Stimulated activated naive CD4-positive, alpha-beta T cell (primary cell): ENCODE measurements at places on chromosomes 11 and 22.

- DNase-seq, result no peak
Observed at GRCh38 chr11:46876471-46876870, 30.4 kb upstream of the CKAP5 start.

GRCh38 chr22:25540166-25540907 is 24.1 kb upstream of the GRK3 start:
- DNase-seq, result no peak

DNA sequence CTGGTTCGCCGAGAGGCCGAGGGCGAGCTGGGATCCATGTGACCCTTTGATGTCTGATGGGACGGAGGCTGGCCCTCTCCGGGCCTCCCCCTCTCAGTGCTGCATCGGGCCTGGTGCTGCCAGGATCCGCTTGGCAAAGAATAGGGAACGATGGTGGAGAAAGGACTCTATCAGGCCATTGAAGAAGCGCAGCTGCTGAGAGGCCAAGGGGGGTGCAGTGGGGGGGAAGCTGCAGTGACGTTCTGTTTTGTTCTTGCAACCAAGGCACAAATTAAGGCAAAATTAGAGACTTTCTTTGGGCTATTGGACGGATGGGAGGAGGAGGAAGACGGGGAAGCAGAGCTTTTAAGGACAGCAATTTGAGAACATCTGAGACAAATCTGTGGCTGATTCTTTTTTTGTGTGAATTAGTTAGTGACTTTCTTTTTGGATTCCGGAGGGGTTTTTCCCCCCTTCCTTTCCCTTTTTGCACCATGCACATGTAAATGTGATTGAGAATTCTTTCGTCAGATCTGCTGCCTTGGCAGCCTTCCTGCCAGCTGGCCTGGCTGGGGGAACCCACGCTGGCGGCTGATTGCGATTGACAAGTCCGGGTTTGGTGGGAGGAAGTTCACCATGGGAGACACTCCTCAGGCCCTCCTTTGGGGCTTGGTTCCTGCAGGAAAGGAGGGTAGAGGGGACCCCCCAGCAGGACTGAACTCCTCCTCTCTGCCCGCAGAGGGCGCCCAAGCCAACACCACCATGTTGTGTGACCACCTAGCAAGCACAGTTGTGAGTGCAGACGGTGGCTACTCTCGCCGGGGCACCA is 214.6 kb downstream of the NTM start:
- DNase-seq, result no peak

- DNase-seq, result no peak
Observed at GRCh38 chr22:29994027-29994715, 86.1 kb upstream of the HORMAD2 start.

DNA sequence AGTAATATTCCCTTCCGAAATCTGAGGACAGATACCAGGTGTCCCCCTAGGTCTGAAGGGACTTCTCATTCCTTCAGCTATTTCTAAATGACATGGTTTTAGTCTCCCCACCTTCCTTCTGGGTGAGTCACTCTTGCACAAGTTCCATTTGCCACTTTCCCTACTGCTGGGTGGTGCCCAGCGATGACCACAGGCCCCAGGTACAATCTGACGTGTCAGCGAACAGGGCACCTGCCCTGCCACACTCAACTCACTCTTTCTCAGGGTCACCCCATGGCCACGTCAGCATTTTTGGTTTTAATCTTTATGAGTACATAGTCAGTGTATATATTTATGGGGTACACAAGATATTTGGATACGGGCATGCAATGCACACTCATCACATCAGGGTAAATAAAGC is 17.2 kb downstream of the POU2AF1 start:
- no peak for DNase-seq

GRCh38 chr11:65557280-65558001 is 718 bp downstream of the LTBP3 start:
- DNase-seq, result no peak

DNA sequence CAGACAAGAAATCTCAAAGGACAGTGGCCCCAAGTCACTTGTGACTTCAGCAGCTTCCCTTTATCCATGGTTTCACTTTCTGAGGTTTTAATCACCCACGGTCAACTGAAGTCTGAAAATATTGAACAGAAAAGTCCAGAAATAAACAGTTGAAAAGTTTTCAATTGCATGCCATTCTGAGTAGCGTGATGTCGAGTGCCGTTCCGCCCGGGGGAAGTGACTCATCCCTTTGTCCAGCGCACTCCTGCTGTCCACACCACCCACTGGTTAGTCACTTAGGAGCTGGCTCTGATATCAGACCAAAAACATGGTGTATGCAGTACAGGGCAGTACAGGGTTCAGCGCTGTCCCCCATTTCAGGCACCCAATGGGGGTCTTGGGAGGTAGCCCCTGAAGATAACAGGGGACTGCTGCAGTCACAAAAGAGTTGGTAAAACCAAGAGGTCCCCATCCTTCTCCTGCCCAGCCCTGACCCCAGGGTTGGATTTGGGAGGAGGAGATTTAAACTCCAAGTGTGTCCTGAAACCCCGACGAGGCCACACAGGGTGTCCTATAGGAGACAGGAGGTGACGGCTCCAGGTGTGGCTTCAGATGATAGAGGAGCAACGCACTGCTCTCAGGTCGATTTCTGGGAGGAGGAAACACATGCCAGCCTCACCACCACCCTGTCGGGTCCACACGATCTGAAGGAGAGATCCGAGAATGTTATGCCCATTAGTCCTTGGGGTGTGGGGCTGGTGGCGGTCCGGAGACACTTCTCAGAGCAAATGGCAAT is 390.1 kb downstream of the CTTN start:
- no peak for DNase-seq

GRCh38 chr11:13927481-13927880 is 35.0 kb upstream of the SPON1 start:
- DNase-seq, result no peak

DNA sequence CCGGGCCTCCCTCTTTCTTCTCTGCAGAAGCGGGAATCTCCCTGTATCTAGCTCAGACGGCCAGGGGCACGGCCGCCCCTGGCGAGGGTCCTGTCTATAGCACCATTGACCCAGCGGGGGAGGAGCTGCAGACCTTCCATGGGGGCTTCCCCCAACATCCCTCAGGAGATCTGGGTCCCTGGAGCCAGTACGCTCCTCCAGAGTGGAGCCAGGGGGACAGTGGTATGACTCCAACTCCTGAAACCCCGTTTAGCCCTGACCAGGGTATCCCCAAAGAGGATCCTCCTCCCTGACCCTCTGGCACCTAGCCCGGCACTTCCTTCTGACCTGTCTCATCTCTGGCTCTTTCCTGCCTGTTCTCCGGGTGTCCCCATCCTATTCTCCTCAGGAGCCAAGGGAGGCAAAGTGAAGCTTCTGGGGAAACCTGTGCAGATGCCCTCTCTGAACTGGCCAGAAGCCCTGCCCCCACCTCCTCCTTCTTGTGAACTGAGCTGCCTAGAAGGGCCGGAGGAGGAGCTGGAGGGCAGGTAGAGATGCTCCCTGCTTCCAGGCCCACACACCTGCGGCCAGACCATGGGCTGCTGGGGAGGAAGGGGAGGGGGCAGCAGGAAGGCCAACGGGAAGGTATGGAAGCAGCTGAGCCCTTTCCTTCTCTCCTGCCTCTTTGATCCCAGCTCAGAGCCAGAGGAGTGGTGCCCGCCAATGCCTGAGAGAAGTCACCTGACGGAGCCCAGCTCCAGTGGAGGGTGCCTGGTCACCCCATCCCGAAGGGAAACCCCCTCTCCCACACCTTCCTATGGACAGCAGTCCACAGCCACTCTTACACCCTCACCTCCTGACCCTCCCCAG is 12.9 kb downstream of the ROBO3 start:
- DNase-seq, result no peak

DNA sequence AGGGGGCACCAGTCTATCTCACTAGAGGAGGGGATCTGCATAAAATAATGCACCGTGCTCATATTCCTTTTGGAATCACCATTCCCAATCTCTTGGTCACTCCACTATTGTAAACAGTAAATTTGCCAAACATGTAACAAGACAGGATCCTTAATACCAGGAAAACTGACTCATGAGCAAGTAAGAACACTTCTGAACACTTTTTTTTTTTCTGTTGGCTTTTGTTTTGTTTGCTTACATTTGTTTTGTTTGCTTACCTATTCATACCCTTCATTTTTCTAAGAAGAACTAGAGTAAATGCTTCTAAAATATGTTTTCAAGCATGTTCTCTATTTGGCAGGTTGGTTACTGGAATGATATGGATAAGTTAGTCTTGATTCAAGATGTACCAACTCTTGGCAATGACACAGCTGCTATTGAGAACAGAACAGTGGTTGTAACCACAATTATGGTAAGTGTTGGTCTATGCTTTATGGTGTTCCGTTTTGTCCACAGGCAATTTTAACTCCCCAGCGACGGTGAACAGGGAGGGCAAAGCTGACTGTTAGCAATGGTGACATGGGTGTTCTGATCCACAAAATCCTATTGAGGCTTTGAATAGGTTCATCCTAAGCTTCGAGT is 111.8 kb downstream of the MSANTD4 start:
- no peak for DNase-seq

DNA sequence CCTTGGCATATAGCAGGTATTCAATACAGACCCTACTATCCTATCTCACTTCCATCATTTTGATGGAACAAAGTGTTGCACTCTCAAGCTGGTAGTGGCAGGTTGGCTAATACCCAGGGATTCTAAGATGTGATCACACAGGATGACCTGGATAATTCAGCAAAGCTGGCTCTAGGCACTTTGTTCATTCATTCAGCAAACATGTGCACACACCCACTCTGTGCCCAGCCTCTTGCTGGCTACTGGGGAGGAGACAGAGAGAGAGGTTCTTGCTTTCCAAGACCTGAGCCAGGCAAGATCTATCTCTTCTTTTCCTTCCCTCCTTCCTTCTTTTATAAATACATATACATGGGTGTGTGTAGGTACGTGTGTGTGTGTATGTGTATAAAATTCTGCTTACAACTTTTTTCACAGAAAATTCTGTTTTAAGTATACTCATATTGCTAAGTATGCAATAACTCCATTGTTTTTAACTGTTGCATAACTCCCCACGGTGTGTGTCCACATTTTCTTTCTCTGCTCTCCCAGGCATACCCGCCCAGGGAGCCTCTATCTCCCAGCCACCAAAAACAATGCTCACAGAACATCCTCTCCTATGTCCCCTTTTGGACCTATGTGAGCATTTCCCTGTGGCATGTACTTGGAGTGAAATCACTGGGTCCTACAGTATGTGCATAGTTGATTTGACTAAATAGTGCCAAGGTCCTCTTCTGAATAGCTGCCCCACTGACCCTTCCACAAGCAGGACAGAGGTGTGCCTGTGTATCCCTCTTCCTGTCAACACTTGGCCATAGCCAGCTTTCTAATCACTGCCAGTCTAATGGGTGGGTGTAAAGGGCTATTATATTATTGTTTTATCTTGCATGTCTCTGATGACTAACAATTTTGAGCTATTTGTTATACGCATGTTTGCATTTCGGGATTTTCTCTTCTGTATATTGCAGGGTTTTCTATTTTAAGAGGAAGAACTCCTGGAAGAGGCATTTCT is 27.5 kb downstream of the CLPB start:
- DNase-seq, result no peak

DNA sequence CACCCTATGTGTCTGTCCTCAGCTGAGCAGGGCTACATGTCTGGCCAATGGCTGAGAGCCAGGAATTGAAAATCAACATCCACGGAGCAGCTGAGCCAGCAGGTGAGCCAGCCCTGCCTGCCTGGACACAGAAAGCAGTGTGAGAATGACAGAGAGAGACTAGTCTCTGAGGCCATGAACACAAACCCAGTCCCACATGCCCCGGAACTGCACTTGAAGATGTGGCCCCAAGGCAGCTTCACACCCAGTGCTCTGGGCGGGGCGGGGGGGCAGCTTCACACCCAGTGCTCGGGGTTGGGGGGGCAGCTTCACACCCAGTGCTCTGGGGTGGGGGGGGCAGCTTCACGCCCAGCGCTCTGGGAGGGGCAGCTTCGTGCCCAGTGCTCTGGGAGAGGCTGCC is 37.6 kb downstream of the TRMU start:
- DNase-seq, result no peak

GRCh38 chr11:78612721-78613377 is 38.2 kb upstream of the NARS2 start:
- no peak for DNase-seq

GRCh38 chr11:59582006-59582405 is 33.6 kb downstream of the OSBP start:
- no peak for DNase-seq

DNA sequence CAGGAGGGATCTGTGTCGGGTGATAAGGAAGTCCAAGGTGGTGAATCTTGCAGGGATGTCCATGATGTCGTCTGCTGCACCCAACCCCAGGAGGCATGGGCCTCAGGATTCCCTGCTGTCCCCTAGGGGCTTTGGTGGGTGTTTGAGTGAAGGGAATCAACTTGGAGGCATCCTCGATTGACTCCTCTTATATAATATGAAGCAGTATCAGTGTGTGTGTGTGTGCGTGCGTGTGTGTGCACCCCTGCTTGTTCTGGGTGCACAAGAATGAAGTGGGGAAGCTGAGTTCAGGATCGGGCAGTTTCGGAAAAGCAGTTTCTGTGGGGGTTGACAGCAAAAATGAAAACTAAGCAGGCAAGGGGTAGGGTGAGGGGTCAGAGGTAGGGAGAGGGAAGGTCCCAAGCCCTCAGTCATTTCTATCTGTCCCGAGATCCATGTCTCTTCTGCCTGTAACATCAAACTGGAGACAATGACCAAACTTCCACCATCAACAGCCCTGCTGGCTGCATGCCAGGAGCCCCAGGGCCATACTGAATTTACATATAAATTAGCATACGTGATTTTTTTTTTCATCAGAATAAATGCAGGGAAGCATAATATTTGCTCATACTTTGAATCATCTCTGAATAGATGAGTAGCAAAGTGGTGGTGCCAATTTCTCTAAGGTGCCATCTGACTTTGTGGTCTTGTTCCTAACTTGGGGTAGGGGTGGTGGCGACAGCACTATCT is 2.0 kb downstream of the NTM start:
- DNase-seq, result no peak

- peak; percentile 69 for DNase-seq
Observed at GRCh38 chr22:40289991-40290459, 56.3 kb upstream of the ADSL start.

GRCh38 chr22:49546811-49547585 is 280.7 kb downstream of the BRD1 start:
- DNase-seq, result no peak

GRCh38 chr11:18768472-18768901 is 23.1 kb downstream of the PTPN5 start:
- DNase-seq, result no peak

- no peak for DNase-seq
Observed at GRCh38 chr11:8652140-8652539, 30.3 kb downstream of the TRIM66 start.
